GM23248 (cell line): ENCODE measurements at places on chromosomes 7 and 10.

DNA sequence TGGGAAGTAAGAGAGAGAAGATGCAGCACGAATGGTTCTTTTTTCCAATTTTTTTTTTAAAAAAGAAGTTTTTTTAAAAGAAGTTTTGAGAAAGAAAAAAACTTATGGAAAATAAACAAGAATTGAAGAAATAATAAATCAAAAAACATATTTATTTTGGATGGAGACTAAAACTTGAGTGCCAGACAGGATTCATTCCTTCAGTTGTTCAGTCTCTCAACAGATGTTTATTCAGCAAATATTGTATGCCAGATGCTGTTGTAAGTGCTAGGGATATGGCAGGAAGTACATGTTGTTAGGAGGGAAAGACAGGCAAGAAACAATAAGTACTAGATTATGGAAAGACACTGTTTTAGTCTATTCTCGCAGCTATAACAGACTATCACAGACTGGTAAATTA lies 750.7 kb upstream of the PHF14 start:
- no peak for DNase-seq

DNA sequence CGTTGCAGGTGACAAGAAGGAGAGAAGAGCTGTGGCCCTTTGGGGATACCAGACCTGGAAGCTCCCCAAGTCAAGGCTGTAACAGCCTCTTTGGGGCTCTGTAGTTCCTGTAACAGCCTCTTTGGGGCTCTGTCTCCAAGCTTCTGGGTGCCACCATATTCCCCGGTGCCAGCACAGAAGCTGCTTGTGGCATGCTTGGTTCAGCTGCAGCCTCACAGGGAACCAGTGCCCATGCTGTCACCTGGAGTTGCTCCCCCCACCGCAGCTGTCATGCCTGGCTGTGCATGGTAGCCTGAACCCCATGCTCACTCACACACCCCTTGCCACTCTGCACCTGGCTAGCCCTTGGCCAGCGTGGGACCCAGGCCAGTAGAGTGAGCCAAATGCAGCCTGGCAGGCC lies 109.1 kb downstream of the ELAPOR2 start:
- no peak for DNase-seq

- DNase-seq: no peak
These were observed 27.7 kb upstream of the ZNF467 start for GRCh38 chr7:149801002-149801566.

- no peak for DNase-seq
These were observed 3.7 kb downstream of the WDR37 start for GRCh38 chr10:1059902-1060301.

- DNase-seq: no peak
These were observed 95.3 kb upstream of the DNAJB12 start for GRCh38 chr10:72449941-72450441.
